GM12892 (cell line): ENCODE measurements at places on chromosomes 1 and 21.
A peak's percentile ranks its signal among the peaks of the same experiment; 100 is the strongest.

DNA sequence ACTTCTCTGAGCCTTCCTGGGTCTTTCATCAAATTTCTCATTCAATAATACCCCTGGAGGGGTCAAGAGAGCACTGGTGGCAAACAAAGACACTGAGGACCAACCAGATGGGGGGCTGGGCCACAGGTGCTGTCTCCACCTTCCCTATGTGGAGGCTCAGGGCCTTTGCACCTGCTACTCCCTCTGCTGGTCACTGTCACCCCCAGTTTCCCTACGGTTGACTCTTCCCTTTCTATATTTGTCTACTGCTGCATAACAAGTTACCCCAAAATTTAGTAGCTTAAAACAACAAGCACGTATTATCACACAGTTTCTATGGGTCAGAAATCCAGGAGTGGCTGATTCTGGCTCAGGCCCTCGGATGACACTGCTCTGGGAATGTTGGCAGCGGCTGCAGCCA lies 138.8 kb upstream of the RUNX3 start:
- DNase-seq = no peak

DNA sequence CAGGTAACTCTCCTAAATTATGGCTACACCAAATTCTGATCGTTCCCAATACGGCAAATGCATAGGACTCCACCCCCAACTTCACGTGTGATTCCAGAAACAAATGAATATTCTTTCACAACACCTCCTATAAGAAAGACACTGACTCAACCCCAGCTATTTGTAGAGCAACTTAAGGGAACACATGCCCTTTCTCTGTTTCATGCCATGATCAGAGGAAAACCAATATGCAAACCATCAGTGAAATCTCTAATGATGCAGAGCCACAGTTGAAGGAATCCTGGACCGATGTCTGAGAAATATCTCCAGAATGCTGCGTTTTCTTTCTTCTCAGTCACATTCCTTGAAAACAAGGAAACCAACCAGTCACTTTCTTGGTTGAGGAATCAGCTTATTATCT lies 164.2 kb upstream of the PTBP2 start:
- DNase-seq = no peak

- DNase-seq = no peak
Measured at GRCh38 chr1:23568608-23569383, 9.5 kb upstream of the ID3 start.

DNA sequence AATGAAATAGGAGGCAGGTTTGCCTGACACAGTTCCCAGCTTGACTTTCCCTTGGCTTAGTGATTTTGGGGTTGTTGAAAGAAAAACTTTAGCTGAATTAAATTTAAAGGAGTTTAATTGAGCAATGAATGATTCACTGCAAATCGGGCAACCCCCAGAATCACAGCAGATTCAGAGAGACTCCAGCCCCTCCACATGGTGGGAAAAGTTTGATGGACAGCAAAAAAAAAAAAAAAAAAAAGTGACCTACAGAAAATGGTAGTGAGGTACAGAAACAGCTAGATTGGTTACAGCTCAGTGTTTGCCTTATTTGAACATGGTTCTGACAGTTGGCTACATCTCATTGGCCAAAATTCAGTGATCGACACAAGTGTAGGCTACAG lies 12.6 kb upstream of the IFNAR2 start:
- no peak for DNase-seq

- DNase-seq = no peak
Measured at GRCh38 chr1:166032572-166033371, 134.0 kb downstream of the FAM78B start.

- no peak for DNase-seq
Measured at GRCh38 chr1:11615090-11615489, 39.1 kb downstream of the FBXO2 start.

DNA sequence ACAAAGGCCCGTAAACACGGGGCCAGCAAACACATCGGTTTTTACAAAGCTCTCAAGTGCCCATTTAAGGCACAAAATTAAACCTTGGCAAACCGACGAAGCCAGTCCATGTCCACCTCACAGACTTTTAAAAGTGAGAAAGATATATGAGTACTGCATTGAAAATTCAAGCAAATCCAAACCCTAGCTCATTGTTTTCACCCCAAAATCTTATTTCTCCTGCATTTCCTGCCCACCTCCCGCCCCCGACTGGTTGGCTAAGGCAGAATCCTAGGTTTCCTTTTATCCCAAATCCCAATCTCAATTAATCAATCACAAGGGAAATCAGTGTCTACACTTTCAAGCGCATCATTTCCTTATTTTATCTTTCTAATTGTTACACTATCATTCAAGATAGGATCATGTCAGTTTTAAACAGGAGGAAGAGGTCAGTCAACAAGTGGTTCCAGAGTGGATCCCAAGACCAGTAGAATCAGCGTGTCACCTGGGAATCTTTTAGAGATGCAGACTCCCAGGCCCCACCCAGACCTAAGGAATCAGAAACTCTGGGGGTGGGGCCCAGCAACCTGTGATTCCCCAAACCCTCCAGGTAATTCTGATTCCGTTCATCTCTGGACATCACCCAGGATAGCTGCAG lies 1.7 kb upstream of the GNG4 start:
- no peak for DNase-seq

DNA sequence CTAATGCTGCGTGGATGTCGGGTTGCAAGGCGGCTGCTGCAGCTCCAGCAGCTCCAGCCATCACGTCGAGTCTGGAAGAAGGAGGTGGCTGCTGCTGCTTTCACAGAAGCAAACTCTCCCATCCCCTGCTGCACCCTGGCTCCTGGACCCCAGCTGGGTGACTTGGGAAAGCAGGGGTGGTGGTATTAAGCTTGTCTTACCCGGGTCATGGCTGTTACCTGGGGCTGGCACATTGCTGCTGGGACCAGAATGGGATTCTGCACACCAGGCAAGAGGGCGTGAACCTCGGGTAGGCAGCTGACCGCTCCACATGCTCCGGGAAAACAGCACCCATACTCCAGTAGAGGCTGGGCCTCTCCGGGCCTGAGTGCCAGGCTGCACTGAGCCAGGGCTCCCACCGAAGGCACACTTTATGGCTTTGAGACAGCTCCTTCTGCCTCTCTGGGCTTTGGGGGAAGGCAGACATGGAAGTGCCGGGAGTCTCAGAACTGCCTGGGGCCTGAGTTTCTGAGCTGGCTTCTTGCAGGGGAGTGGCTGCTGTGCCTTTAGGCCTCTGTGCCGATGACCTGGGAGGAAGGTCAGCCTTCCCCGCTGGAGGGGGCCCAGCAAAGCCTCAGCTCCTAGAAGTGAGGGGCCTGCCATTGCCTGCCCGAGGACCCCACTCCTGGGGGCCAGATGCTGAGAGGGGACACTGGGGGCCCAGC lies 1.2 kb downstream of the SMIM1 start:
- no peak for DNase-seq

GRCh38 chr21:38140207-38140903 lies 116.4 kb upstream of the KCNJ15 start:
- DNase-seq = no peak

DNA sequence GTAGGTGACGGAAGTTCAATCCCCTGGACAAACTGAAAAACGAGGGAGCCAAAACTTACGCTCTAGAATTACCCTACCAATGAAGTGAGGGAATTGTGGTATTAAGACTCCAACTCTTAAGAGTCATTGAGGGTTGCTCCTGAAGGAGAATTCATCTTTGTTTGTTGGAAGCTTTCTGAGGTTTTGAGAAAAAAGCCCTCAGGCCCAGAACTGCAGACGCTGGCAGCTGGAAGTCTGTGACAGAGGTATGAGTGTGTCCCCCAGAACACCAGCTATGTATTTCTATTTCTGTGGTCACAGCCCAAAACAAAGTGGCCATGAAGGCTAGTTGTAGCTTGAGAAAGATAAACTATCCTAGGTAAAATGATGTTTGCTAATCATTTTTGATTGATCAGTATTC lies 438.8 kb upstream of the B3GALT2 start:
- DNase-seq = no peak

DNA sequence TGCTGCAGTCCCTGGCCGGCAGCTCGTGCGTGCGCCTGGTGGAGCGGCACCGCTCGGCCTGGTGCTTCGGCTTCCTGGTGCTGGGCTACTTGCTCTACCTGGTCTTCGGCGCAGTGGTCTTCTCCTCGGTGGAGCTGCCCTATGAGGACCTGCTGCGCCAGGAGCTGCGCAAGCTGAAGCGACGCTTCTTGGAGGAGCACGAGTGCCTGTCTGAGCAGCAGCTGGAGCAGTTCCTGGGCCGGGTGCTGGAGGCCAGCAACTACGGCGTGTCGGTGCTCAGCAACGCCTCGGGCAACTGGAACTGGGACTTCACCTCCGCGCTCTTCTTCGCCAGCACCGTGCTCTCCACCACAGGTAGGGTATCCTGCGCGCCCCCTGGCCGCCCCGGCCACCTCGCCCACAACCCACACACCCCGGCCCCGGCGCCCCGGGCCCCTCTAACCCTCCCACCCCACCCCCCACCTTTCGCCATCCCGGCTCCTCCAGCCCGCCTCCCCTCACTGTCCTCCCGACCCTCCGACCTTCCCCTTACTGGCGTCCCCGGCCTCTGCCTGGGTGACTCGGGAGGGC lies 352 bp downstream of the KCNK1 start:
- peak; percentile 44 for DNase-seq

GRCh38 chr1:44549510-44549909 lies 124.8 kb downstream of the TMEM53 start:
- DNase-seq = no peak

DNA sequence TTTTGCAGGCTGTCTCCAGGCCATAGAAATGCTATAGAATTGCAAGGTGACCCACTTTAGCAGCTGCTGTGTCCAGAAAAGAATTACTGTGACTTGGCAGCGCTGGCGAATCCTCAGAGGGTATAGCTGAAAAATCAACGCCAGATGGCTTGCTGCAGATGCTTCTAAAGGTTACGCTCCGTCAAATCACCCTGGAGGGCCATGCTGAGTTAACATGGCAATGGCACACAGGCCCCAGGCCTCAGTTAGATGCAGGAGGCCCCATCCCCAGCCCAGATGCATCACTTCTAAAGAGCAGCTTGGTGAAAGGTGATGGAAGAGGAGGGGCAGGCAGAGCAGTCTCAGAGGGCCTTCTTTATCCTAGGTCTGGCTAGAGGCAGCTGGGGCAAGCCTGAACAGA lies 18.0 kb downstream of the KIAA1614 start:
- DNase-seq = no peak

- DNase-seq = no peak
Measured at GRCh38 chr1:157540852-157541251, 11.5 kb downstream of the FCRL5 start.

DNA sequence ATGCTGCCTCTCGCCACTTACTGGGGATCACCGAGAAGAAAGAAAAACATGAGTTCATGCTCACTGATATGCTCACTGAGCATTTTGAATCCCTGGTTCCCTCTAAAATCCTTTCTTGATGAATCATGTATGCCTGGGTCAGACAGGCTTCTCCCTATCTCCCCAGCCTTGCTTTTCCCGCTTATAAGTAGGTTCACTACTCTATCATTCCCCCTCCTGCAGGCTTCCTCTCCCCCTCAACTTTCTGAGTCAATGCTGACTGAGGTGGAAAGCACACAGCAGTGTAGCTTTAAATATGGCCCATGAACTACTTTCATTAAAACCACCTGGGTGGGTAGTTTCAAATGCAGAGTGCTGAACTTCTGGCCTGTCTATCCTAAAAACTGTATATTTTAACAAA lies 41.7 kb downstream of the FMO4 start:
- DNase-seq = no peak

DNA sequence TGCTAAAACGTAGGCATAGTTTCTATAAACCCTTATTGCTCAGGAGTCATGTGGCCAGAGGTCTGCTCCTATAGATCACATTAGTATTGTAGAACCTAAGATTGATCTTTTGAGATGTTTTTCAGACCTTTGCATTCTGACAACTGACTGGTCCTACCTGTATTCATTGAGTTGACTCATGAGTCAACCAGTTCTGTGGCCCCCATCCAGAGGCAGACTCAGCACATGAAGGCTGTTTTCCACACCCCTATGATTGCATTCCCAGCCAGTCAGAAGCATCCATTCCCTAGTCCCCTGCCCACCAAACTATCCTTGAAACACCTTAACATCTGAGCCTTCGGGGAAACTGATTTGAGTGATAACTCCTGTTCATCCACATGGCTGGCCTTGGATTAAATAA lies 451.7 kb downstream of the SIPA1L2 start:
- no peak for DNase-seq

- DNase-seq = no peak
Measured at GRCh38 chr1:207067185-207067584, 14.1 kb downstream of the PFKFB2 start.

DNA sequence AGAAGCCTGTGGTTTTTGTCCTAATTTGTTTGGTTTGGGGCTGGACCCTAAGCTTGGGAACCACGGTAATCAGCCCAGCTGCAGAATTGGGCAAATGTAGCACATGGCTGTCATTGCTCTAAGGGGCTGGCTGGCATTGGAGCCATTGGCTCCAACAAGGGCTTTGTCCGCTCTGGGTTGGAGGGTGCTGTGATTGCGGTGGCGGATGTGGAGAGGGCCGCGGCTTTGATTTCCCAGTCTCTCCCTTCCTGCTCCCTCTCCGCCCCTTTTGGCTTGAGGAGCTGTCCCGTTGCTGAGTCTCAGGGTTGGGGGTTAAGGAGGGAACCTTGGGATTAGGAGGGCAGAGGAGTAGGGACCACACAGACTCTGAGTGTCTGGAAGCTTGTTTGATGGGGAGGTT lies 91.7 kb upstream of the CD34 start:
- no peak for DNase-seq

DNA sequence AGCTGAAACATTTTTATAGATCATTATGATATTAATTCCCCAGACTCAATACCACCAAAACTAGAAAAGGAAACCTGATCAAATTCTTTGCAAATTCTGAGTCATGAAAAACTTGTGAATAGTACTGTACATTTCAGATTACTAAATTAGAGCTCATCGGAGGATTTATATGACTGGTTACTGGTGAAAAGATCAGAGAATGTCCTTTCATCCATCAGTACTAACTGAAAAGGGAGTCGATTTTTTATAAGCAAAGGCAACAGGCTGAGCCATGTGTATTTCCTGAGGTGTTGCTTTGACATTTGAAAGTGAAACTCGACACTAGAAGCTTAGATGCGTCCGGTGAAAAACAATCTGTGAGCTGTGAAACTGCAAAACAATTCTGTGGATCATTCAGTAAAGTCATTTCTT lies 155.7 kb downstream of the TNFSF18 start:
- no peak for DNase-seq

- DNase-seq = no peak
Measured at GRCh38 chr1:110874324-110875215, 1.6 kb downstream of the CD53 start.

DNA sequence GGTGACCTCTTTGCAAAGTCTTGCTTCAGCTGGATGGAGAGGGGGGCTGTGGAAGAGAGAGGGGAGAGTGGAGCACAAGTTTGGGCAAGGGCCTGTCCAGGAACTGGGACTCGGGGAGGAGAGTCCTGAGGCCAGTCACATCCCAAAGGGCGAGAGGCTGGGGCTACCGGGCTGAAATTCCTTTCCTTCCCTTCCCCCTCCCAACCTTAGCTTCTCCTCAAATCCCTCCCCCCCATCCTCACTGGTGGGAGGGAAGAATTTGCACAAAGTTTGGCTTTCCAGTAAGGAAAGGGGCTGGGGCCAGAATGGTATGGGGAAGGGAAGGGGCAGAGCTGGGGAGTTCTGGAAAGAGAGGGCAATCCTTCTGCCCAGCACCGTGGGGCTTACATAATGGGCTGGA lies 854 bp downstream of the CNTN2 start:
- DNase-seq = no peak
